ENCODE measurements at places on chromosomes 1 and 21.
A peak's percentile ranks its signal among the peaks of the same experiment; 100 is the strongest.

- DNase-seq = peak; percentile 63
Observed at GRCh38 chr1:14968251-14968851, 185.2 kb upstream of the TMEM51 start.

- DNase-seq = no peak
Observed at GRCh38 chr1:70290218-70290617, 64.3 kb downstream of the ANKRD13C start.

DNA sequence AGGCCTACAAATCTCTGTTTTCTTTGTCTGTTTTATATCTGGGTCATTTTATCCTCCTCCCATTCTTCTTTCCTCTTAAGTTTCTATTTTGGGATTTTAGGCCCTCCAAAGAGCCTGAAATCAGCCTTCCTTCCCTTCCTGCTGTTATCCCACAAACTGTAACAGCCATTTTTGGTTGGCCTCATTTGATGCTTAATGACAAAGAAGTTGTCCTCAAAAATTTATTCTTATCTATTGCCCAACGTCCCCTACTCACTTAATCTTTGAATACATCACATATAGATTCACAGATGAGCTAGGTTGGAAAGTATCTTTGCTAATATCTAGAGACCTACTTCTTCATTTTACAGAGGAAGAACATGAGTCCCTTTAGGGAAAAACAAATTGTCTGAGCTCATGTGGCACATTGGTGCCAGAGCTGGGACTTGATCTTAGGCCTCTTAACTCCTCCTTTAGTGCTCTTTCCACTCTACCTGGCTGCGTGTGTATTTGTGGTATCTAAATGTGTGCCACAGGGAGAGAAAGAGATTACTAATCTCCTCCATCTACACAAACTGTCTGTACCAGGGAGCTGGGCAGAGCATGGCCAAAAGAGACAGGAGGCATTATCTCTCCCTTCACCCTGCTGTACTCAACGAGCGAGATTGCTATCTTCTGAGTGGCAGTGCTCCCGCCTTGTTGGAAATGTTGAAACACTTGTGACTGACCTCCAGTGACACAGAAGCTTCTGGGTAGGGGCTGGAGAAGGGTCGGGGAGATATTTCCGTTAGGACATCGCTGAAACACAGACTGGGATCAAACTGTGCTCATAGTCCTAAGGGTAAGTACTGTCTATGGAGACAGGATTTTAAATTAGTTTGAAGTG lies 30.1 kb downstream of the RHEX start:
- DNase-seq = no peak

DNA sequence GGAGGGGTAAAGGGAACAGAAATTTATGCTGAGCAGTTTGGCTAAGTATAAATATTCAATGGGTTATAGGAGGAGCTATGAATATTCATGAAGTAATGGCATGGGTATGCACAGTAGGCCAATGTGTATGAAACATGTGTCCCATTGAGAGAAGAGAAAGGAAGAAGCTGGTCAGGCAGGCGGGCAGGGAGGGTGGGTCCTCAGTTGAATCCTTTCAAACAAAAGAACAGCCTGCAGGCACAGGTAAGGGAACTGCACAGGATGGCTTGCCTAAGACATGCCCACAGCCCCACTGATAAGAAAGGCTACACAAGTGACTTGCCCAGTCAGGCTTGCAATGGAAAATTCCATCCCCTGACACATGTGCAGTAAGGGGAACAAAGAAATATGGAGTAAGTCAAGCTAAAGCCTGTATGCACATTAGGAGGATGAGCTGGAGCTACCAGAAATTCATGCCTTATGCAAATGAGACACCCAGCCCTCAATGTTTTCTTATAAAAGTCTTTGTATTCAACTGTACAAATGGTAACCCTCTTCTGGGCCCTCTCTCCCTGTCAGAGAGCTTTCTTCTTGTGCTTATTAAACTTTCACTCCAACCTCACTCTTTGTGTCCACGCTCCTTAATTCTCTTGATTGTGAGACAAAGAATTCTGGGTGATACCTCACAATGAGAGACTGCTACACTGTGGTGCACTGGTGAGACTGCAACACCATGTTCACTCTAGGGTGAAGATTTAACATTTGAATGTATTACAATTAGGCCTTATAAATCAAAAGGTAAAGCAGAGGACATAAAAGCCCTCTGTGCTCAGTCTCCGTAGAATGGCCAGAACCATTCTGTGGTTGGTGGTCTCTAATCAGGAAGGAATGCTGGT lies 96.5 kb downstream of the ATP1B1 start:
- no peak for DNase-seq

- DNase-seq = no peak
Observed at GRCh38 chr1:184461321-184461720, 74.5 kb downstream of the C1orf21 start.

GRCh38 chr1:211336161-211336560 lies 9.5 kb downstream of the TRAF5 start:
- DNase-seq = no peak

- no peak for DNase-seq
Observed at GRCh38 chr1:67749263-67749843, 64.4 kb downstream of the GADD45A start.

GRCh38 chr1:237340892-237341291 lies 298.9 kb downstream of the RYR2 start:
- no peak for DNase-seq

GRCh38 chr1:119004129-119004527 lies 16.0 kb upstream of the TBX15 start:
- no peak for DNase-seq

- DNase-seq = no peak
Observed at GRCh38 chr1:228753287-228753686, 18.0 kb downstream of the RHOU start.

- DNase-seq = no peak
Observed at GRCh38 chr1:245213066-245213831, 58.5 kb downstream of the KIF26B start.
